T-cell (primary cell): ENCODE measurements at places on chromosomes 5 and 9. TPM values are rescaled to one million over a fixed set of nuclear protein-coding genes. Genes with fewer than 3 reads are reported as not detected.

The PCDHB3 gene
- not detected for total RNA-seq

- DNase-seq, result no peak
- H3K4me1 ChIP-seq, result no peaks in the 10 kb centered on the region
- H3K36me3 ChIP-seq, result peaks cover 2% of the 10 kb centered on the region
- H3K4me3 ChIP-seq, result no peak overlapping the region
Measured at GRCh38 chr9:122309861-122310260, 45.2 kb downstream of the MRRF start.

- DNase-seq, result no peak
- H3K4me1 ChIP-seq, result no peaks in the 10 kb centered on the region
- no peak overlapping the region for H3K27ac ChIP-seq
- H3K4me3 ChIP-seq, result no peak overlapping the region
- no peaks in the 10 kb centered on the region for H3K36me3 ChIP-seq
Measured at GRCh38 chr9:8284884-8285283, 485.3 kb upstream of the DMAC1 start.

The PLAC8L1 gene
- total RNA-seq, result 1.4 TPM

- DNase-seq, result no peak
- H3K4me1 ChIP-seq, result no peaks in the 10 kb centered on the region
- no peak overlapping the region for H3K27ac ChIP-seq
- H3K27me3 ChIP-seq, result no peaks in the 10 kb centered on the region
- no peaks in the 10 kb centered on the region for H3K36me3 ChIP-seq
Measured at GRCh38 chr9:106482733-106483132, 380.2 kb upstream of the ZNF462 start.

The TPPP gene
- 8.2 TPM for total RNA-seq

- no peak overlapping the region for H3K27ac ChIP-seq
- H3K4me1 ChIP-seq, result no peaks in the 10 kb centered on the region
- no peak overlapping the region for H3K4me3 ChIP-seq
- no peaks in the 10 kb centered on the region for H3K27me3 ChIP-seq
Measured at GRCh38 chr5:79284846-79285245, 48.9 kb downstream of the JMY start.

- DNase-seq, result no peak
- H3K36me3 ChIP-seq, result no peaks in the 10 kb centered on the region
- H3K27me3 ChIP-seq, result peaks cover 9% of the 10 kb centered on the region
- no peak overlapping the region for H3K4me3 ChIP-seq
- H3K4me1 ChIP-seq, result no peaks in the 10 kb centered on the region
Measured at GRCh38 chr9:127137640-127138360, 15.4 kb upstream of the ANGPTL2 start.

DNA sequence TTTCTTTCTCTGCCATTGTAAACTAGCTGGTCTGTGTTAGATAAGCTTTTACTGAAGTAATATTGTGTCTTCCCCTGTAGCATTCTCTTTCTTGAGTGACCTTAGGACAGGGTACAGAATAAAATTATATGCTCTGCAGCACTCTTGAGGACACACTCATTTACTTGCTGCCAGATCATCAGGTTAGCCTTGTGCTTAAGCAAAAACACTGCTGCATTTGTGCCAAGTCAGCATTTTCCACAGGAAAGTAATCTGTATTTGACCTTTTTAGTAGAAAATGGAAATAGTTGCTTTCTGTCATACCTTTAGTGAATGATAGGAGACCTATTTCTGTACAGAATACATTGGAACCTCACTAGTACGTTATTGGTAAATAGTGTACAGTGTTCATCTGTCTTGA is 54.2 kb downstream of the LMNB1 start:
- no peaks in the 10 kb centered on the region for H3K27me3 ChIP-seq
- no peak for DNase-seq
- no peaks in the 10 kb centered on the region for H3K4me1 ChIP-seq
- H3K27ac ChIP-seq, result no peak overlapping the region

DNA sequence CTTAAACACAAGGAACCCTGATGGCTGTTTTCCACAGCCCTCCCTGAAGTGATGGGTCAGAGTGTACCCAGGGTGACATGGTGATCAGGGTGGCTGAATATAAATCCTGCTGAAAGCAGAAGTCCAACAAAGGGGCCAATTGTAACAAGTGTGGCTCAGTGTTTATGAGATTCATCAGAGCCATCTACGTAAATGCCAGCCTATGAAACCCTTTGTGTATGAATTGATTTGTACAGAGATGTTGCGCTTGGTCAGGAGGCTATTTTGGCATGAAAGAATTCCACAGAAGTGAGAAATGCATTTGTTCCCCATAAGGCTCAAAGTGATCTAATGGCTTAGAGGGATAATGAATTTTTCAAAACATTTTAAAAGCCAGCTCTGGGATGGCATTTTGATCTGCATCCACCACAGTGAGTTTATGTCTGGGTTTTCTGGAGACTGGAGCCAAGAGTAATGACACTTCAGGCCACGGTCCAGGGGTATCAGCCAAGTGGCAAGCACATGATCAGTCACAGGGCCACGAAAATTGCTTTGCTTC is 12.4 kb downstream of the PRUNE2 start:
- H3K36me3 ChIP-seq, result no peaks in the 10 kb centered on the region
- DNase-seq, result no peak
- no peaks in the 10 kb centered on the region for H3K4me1 ChIP-seq

DNA sequence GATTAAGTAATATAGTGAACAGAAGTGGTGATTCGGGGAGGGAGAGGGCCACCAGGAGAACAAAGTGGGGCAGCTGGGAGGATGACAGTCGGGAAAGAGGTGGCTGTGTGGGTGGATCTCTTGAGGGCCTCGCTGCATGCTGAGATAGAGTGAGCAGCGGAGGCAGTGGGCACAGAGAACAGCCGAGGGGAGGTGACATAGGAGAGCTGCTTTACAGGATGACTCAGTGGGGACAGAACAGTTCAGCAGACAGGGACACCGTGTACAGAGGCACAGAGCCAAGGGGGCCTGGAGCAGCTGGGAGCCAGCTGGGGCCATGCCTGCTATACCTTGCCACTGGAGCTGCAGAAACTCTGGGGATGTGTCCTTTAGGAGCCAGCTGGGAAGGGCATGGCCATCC is 273.9 kb downstream of the GADD45G start:
- DNase-seq, result no peak
- no peaks in the 10 kb centered on the region for H3K4me1 ChIP-seq
- no peaks in the 10 kb centered on the region for H3K27me3 ChIP-seq

GRCh38 chr5:175796536-175797499 is 74.6 kb upstream of the CPLX2 start:
- H3K36me3 ChIP-seq, result no peaks in the 10 kb centered on the region
- no peak overlapping the region for H3K27ac ChIP-seq
- H3K4me3 ChIP-seq, result no peak overlapping the region
- peaks cover 7% of the 10 kb centered on the region for H3K27me3 ChIP-seq

DNA sequence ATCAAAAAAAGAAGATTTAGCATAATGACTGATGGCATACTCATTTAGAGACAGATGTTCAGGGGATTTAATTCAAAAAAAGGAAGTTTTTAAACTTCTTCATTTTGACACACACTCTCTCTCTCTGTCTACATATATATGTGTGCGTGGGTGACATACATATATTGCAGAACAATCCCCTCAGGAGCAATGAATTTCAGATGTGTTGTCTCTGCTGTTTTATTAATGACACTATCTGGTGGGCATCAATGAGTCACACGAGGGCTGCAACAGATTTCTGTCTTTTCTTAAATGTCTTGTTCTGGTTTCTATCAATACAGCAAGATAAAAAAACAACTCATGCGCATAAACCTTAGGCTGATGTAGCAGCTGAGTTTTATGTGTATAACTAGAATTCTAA is 123.5 kb upstream of the SLCO6A1 start:
- H3K27me3 ChIP-seq, result no peaks in the 10 kb centered on the region
- H3K4me3 ChIP-seq, result no peak overlapping the region
- H3K27ac ChIP-seq, result no peak overlapping the region
- H3K36me3 ChIP-seq, result no peaks in the 10 kb centered on the region
- DNase-seq, result no peak
- H3K4me1 ChIP-seq, result no peaks in the 10 kb centered on the region

- no peak overlapping the region for H3K27ac ChIP-seq
- H3K4me3 ChIP-seq, result no peak overlapping the region
- H3K36me3 ChIP-seq, result no peaks in the 10 kb centered on the region
- no peaks in the 10 kb centered on the region for H3K27me3 ChIP-seq
- H3K4me1 ChIP-seq, result no peaks in the 10 kb centered on the region
Measured at GRCh38 chr5:27854243-27854852, 816.0 kb upstream of the CDH9 start.

The SLC22A5 gene
- 14.0 TPM for total RNA-seq

The ACTBL2 gene
- total RNA-seq, result not detected

The ANKH gene
- 111 TPM for total RNA-seq

DNA sequence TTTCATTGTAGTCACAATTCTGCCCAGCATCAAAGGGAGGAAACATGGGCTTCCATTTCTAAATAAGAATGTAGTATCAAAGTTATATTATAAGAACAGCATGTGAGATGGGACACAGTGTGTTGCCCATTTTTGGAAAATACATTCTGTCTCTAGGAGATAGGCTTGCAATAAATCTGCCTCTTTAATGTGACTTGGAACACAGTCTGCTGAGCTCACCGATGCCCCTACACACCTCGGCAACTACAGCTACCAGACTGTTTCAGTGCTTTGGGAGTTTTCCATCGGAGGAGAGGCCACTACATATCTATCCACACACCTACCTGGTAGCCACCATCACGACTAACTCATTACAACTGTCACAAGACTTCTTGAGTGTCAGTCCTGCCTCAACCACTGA is 18.9 kb upstream of the FCHO2 start:
- H3K27ac ChIP-seq, result no peak overlapping the region
- no peak for DNase-seq
- H3K36me3 ChIP-seq, result no peaks in the 10 kb centered on the region
- H3K4me1 ChIP-seq, result no peaks in the 10 kb centered on the region
- no peaks in the 10 kb centered on the region for H3K27me3 ChIP-seq

- no peak overlapping the region for H3K27ac ChIP-seq
- H3K36me3 ChIP-seq, result no peaks in the 10 kb centered on the region
Measured at GRCh38 chr5:88438006-88438405, 169.4 kb upstream of the TMEM161B start.

The ADAM19 gene
- 59.1 TPM for total RNA-seq

GRCh38 chr9:69211424-69212036 is 37.5 kb downstream of the TJP2 start:
- H3K27ac ChIP-seq, result no peak overlapping the region
- no peaks in the 10 kb centered on the region for H3K4me1 ChIP-seq
- H3K36me3 ChIP-seq, result no peaks in the 10 kb centered on the region
- H3K4me3 ChIP-seq, result no peak overlapping the region
- DNase-seq, result no peak
